ENCODE measurements at places on chromosomes 1 and 21.

DNA sequence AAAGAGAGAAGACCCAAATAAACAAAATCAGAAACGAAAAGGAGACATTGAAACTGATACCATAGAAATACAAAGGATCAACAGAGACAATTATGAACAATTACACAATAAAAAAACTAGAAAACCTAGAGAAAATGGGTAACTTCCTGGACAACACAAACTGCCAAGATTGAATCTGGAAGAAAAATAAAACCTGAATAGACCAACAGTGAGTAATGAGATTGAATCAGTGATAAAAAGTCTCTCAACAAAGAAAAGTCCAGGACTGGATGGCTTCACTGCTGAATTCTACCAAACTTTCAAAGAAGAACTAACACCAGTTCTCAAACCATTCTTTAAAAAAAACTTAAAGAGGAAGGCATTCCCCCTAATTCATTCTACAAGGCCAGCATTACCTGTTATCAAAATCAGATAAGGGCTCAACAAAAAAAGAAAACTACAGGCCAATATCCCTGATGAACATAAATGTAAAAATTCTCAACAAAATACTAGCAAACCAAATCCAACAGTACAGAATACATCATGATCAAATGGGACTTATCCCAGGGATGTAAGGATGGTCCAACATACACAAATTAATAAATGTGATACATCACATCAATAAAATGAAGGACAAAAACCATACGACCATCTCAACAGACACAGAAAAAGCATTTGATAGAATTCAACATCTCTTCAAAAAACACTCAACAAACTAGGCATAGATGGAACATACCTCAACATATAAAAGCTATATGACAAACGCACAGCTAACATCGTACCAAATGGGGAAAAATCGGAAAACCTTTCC lies 119.9 kb downstream of the ACBD6 start:
- DNase-seq = no peak

DNA sequence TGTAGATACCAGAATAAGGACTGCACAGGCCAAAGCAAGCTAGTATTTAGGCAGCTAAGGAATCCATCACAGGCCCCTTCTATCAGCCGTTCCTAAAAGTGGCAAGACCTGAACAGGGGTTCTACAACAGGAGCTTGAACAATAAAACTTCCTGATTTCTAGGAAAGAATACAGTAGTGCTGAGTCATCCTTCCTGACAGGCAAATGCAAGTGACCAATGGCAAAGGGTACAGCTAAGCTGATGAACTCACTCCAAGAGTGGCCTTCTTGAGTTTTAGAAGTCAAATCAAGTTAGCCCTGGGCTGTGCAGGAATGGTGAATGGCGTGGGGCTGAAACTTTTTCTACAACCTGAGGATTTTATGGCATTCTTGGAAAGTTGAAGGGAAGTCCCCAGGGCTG lies 112.9 kb downstream of the GREM2 start:
- DNase-seq = no peak

DNA sequence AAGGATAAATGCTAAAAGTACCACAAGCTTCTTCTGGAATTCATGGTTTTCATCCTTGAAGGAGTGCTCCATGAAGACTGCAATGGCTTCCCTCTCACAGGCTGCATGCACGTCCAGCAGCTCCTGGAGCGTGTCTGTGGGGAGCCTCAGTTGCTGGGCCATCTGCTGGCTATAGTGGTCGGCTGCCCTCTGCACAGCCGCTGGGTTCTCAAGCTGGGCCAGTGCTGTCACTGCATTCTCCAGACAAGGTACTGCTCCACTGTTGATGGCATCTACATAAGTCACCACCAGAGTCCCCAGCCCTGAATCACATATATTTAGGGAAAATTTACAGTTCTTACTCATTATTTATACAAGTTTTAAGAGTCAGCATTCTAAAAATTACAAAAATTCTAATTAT lies 8.7 kb downstream of the GBP4 start:
- no peak for DNase-seq

GRCh38 chr1:37064039-37064438 lies 29.7 kb upstream of the GRIK3 start:
- no peak for DNase-seq

- no peak for DNase-seq
Measured at GRCh38 chr1:179015396-179015795, 10.3 kb upstream of the FAM20B start.

DNA sequence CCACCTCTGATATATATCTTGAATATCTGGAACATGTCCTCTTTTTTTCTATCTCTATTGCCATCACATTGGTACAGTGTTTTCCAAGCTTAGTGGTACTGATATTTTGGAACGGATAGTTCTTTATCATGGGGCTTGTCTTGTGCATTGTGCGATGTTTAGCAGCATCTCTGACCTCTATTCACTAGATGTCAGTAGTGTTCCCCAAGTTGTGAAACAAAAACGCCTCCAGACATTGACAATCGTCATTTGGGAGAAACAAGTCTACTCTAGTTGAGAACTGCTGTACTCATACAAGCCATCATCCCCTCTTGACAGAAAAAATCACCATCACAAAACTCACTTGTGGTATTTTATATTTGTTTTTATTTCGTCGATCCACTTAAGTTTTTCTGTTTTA lies 79.7 kb upstream of the CHODL start:
- no peak for DNase-seq

DNA sequence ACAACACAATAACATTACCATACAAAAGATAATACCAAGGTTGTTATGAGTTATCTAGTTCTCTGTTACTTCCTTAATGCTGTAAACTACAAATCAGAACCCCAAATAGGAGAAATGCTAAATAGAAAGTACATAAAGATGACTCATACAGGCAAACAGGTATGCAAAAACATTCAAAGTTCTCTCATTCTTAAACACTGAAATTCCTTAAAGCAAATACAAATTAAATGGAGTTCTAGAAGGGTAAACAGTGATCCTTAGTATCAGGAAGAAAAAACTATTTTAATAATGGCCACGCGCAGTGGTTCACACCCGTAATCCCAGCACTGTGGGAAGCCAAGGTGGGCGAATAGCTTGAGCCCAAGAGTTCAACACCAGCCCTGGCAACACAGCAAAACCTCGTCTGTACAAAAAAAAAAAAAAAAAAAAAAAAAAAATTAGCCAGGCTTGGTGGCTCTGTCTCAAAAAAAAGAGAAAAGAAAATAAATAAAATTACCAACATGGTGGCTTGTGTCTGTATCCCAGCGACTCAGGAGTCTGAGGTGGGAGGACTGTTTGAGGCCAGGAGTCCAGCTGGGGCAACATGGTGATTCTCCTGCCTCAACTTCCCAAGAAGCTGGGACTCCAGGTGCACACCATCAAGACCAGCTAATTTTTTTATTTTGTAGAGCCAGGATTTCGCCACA lies 17.5 kb downstream of the FBXO42 start:
- no peak for DNase-seq

GRCh38 chr1:226912587-226913176 lies 27.4 kb upstream of the COQ8A start:
- DNase-seq = no peak

- no peak for DNase-seq
Measured at GRCh38 chr1:78236716-78237115, 190.9 kb downstream of the GIPC2 start.

- no peak for DNase-seq
Measured at GRCh38 chr1:16905868-16906702, 10.3 kb downstream of the RNU1-2 start.

DNA sequence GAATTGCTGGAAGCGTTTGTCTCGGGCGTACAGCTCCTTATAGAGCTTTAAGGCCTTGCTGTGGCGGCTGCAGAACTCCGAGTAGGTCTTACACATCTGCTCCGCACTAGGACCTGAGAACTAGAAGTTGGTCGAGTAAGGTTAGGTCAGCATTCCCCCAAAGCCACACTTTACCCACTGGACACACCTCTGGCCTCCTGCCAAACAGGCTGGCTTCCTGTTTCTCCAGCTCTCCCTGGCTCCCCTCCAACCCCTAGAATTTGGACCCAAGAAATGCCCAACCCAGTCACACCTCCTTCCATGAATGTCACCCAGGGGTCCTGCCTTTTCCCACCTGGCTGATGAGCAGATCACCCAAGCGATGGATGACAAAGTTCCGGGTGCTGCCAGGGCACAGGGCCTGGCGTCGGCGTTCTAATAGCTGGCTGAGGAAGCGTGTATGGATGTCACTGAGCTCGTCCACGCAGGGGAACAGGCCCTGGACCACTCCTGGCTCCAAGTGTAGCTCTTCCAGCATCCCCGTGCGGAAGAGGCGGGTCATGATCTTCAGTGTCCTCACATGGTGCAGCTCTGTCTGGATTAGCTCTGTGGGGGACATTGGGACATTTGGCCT lies 15.6 kb downstream of the ARHGEF2 start:
- DNase-seq = no peak

GRCh38 chr1:220487297-220487820 lies 40.6 kb upstream of the MARK1 start:
- no peak for DNase-seq

DNA sequence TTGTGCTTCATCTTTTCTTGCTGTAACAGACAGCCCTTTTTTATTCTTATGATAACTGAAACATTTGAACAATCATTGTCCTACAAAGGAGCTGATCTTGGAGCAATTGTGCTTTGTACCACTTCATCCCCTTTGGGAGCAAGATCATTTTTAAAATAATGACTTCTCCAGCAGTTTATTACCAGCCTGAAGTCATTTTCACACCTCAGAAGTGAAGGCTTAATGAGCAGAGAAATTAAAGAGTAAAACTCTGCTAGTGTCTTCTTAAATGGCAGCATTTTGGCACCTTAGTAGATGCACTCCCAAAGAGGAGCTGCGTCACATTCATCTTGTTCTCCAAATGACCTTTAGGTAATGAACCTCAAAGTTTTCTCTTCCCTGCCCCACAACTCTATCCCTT lies 439.6 kb upstream of the CAMK1G start:
- DNase-seq = no peak

DNA sequence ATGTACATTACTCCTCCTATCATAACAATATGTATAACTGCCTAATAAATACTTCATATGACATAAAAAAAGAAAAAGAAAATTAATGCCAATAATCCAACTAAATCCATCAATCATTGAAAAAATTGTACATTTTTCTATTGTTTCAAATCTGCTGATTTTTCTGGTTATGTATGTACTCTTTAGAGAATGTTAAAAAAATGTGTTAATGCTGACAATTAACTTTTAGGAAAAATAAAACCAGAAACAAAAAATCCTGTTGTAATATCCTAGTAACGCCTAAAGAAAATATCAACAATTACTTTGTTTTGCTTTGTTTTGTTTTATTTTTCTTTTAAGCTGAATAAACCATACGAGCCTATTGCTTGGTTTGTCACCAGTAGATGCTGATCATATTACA lies 213.9 kb upstream of the USP25 start:
- DNase-seq = no peak

- DNase-seq = no peak
Measured at GRCh38 chr21:39854572-39854971, 12.7 kb upstream of the PCP4 start.

- DNase-seq = no peak
Measured at GRCh38 chr1:221013691-221014660, 134.7 kb downstream of the HLX start.

GRCh38 chr1:61253059-61253735 lies 170.8 kb downstream of the NFIA start:
- no peak for DNase-seq

- DNase-seq = no peak
Measured at GRCh38 chr1:87089823-87090222, 175.4 kb downstream of the HS2ST1 start.

DNA sequence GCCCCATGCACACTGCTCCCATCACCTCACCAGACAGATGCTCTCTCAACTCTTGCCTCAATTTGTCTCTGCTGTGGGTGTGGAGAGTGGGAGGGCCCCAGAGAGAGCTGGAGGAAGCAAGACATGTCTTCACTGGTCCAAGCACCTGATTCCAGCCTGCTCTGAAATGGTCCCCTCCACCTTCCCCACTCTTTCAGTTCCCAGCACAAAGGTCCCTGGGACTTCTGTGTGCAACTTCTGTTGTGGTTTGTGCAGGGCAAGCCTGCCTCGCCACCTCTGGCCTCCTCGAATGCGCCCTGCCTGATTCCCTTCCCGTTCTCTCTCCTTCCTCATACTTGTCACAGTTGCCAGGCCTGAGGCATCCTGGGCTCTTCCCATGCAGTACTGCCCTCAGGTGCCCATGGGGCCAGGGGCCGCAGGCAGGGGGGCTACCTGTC lies 119.3 kb downstream of the SYT2 start:
- no peak for DNase-seq

DNA sequence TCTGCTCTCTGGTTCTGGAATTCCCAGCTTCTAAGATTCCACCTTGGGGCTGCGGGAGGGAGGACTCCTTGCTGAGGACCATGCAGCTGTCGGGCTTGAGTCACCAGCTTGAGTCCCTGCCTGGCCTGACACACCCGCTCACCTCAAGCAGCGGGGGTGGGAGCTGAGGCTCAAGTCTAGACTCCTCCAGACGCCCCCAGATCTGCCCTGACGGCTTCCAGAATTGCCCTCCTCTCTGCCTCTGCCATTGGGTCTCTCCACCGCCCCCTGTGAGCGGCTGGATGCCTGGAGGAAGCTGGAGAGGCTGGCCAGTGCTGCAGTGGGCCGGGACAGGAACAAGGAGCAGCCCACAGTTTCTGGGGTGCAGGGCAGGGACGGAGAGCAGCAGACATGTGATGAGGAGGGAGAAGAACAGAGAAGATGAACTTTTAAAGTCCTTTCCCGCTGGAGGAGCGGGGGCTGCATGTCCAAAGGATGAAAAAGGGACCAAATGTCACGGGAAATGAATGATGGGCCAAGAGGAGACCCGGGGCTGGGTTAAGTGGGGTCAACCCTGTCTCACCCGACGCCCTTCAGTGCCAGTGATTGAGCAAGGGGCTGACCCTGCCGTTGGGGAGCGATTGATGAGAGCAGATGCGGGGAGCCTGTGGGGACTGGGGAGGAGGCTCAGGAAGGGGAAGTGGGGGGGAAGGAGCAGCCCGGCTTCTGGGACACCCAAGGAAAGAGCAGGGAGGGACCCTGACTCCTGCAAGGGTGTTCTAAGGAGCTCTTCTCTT lies 13.5 kb downstream of the CRABP2 start:
- no peak for DNase-seq

GRCh38 chr1:207487636-207488035 lies 8.3 kb upstream of the CR1 start:
- no peak for DNase-seq

GRCh38 chr1:9867408-9868243 lies 42.4 kb downstream of the CTNNBIP1 start:
- peak; percentile 47 for DNase-seq

Measured in esophagus squamous epithelium (tissue), 5 donors.